SIG-M5 (cell line): ENCODE measurements at places on chromosomes 12 and 14.
A peak's percentile ranks its signal among the peaks of the same experiment; 100 is the strongest.

GRCh38 chr14:73833530-73834260 lies 17.9 kb upstream of the PTGR2 start:
- DNase-seq, result no peak

DNA sequence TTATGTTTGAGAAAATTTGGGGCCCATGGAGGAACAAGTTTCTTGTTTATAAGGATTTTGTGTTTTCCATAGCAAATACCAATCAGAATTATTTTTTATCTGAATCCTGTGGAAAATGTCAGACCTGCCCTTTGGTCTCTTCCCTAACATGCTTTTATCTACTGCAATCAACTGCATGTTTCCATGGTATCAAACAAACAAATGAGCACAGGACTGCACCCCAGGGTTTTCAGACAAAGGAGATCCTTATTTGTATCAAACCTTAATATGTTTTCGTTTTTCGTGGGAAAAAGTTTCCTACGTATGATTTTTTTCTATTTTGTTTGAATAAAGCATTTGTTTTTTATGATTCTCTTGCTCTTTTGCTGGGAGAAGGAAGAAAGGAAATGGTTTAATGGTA lies 91.1 kb downstream of the GPR135 start:
- DNase-seq, result no peak

DNA sequence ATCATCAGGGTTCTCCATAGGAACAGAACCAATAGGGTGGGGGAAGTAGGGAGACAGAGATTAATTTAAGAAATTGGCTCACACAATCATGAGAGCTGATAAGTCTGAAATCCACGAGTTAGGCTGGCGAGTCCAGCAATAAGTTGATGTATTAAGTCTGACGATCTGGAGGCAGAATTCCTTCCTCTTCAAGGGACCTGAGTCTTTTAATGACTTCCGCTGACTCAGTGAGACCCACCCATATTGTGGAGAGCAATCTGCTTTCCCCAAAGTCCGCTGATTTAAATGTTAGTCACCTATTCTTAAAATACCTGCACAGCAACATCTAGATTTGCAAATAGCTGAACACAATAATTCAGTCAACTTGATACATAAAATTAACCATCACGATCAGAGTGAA lies 97.8 kb downstream of the SPTSSA start:
- no peak for DNase-seq

- no peak for DNase-seq
Observed at GRCh38 chr12:47782372-47782770, 9.3 kb downstream of the SLC48A1 start.

- no peak for DNase-seq
Observed at GRCh38 chr12:102401087-102401486, 79.3 kb downstream of the IGF1 start.

DNA sequence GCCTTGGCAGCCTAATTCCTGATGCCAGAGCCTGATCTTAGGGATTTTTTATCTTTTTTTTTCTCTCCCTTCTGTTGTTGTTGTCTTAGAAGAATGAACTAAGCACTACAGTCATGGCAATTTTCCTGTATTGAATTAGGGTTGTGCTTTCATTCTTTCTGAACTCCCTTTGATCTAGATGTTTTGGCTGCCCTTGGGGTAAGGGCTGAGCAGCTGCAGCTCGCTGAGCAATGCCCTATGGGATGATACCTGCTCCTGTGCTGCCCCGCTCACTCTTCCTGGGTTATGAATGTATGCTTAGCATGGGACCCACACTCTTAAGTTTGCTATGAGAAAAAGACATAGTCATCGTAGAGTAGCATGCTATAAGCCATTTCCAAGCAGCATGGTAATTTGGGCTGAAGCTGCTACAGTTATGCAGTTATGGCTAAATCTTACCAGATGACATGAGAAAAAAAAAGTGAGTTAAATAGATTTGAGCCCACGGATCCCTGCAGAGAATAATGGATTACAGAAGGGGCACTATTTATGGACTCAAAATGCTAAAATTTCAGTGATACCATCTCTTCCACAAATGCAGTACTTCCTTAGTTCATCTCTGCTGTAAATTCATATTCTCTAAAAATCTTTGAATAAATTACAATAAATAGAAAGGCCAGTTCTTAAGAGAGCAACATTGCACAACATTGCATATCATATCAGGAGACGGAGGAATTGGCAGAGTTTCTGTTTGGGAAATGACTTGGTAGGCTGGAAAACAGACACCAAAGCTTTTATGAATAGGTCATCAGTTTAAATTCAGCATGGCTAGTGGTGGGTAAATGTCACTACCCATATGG lies 79.2 kb upstream of the PTHLH start:
- DNase-seq, result no peak

GRCh38 chr12:6825398-6826124 lies 2.6 kb upstream of the P3H3 start:
- DNase-seq, result no peak

DNA sequence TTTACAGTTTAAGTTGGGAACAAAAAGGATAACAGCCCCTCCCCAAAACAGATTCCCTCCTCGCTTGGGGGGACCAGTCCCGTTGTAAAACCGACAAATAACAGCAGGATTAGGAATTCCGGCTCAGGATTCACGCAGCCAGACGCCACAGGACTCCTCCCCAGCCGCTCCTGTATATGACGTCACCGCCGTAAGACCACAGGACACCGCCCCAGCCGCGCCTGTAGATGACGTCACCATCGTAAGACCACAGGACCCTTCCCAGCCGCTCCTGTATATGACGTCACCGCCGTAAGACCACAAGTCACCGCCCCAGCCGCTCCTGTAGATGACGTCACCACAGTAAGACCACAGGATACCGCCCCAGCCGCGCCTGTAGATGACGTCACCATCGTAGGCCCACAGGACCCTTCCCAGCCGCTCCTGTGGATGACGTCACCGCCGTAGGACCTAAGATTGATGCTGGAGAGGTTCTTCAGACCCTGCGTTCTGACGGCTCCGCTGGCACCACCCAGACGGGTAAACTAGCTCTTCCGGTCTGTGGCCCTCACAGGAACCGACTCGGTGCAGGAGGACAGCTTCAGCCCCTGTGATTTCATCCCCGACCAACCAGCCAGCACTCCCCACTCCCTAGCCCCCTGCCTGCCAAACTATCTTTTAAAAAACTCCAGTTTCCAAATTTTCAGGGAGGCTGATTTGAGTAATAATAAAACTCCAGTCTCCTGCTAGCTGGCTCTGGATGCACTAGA lies 43.9 kb upstream of the FBRSL1 start:
- peak; percentile 69 for DNase-seq
